HFF-Myc (cell line): ENCODE measurements at places on chromosomes 1 and 21.

GRCh38 chr1:36888811-36889477 lies 145.4 kb downstream of the GRIK3 start:
- DNase-seq: no peak

- DNase-seq: no peak
These were observed 6.4 kb downstream of the METTL13 start for GRCh38 chr1:171787686-171788480.

GRCh38 chr1:41242342-41243078 lies 404 bp upstream of the SCMH1 start:
- DNase-seq: no peak

DNA sequence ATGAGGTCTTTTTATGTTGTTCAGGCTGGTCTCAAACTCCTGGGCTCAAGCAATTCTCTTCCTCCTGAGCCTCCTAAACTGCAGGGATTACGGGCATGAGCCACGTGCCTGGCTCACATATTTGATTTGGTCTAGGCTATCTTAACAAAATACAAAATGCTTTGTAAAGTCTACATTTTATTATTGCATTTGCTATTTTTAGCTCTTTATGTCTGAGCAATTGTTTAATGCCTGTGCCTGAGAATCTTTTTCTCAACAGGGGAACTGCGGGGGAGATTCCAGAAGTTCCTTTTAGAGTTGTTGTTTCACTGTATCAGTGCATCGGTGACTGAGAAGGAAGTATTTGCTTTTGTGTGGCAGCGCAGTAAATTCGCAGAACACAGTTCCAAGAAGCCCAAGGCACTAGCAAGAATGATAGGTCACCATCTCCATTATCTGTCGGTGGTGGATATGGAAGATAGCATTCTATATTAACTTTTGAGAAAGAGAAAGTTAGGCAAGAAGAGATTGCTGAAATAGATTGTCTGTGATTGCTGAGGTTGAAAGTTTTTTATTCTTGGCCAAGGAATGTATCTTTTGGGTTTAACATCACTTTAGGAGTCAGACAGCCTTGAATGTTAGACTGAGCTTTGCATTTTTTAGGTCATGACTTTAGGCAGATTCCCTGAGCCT lies 167.3 kb downstream of the PDE4B start:
- DNase-seq: no peak

DNA sequence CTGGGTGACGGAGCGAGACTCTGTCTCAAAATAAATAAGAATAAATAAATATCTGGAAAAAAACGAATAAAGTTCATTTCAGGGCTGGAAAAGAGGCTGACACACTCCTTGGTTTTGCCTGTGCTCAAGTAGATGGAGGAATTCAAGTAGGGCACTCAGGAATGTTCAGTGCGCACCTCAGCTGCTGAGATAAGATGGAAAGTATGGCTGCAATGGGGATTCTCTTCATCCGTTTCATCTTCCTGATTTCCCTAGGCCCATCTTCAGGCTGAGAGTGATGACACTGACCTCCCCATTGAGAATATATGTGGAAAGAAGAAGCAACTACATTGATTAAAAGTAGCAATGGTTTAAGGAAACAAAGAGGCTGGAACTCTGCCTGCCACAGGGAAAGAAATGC lies 130.5 kb upstream of the ZNF644 start:
- DNase-seq: no peak
